Body of pancreas (tissue), 4 donors: ENCODE measurements at places on chromosomes 6 and 20. TPM values are rescaled to one million over a fixed set of nuclear protein-coding genes. Genes with fewer than 3 reads are reported as not detected.

The CALHM6 gene
- total RNA-seq: 1.3 TPM

The RBBP8NL gene
- 2.3 TPM for total RNA-seq

DNA sequence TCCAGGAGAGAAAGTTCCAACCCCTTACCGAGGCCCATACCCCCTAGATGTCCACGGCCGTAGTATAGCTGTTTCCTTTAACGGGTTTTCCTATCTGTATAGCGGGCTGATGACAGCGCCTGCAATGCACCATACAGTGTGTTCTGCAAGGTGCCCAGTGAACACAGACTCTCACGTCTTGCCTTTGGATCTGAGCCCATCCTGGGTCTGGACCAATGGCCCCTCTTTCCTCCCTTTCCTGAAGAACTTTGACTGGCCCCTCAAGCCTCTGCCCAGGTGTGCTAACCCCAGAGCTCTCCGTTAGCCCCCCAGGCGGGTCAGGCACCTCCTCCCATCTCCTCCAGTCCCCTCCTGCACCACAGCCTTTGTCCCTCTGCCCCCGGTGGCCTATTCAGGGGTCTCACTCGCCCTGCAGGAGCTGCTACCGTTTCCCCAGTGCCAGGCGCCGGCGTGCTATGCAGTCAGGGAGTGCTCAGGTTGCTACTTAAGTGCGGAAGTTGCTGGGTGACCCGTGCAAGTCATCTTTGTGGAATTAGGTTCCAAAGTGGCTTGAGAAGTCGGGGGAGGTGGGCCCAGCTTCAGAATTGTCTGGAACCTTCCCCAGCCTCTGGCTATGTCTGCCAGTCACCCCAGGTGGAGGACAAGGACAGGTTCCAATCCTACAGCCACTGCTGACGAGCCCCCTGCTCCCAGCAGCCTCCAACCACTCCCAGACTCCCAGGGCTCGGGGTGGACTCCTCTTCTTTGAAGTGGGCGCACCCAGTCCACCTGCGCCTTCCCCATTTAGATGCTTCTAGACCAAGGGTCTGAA, 35.0 kb upstream of the ZBP1 start:
- peaks cover 4% of the 10 kb centered on the region for H3K4me1 ChIP-seq
- no peak overlapping the region for H3K27ac ChIP-seq
- peak; percentile 11 for DNase-seq
- no peaks in the 10 kb centered on the region for H3K27me3 ChIP-seq
- H3K4me3 ChIP-seq: no peak overlapping the region
- H3K36me3 ChIP-seq: peaks cover 7% of the 10 kb centered on the region

DNA sequence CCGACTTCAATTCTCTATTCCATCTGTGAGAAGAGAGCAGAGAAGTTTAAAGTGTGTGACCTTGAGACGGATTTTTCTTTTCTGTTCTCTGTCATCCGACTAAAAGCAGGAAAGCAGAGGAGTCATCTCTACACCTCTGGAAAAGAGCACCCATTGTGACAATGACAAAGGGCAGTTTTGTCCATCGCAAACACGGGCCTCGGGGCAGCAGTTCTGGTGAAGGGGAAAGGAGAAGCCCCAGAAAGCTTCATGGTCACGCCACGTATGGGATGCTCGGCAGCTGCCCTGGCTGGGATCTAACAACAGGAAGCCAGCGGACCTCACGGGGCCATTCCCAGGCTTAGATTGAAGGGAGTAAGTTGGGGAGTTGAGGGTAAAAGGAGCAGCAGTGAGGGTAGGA, 52.0 kb upstream of the HBS1L start:
- no peaks in the 10 kb centered on the region for H3K27me3 ChIP-seq
- DNase-seq: no peak
- H3K4me3 ChIP-seq: no peak overlapping the region
- H3K27ac ChIP-seq: no peak overlapping the region
- H3K36me3 ChIP-seq: no peaks in the 10 kb centered on the region
- no peaks in the 10 kb centered on the region for H3K4me1 ChIP-seq

GRCh38 chr6:133262804-133263203, 21.6 kb downstream of the EYA4 start:
- H3K4me1 ChIP-seq: no peaks in the 10 kb centered on the region
- no peak overlapping the region for H3K4me3 ChIP-seq
- DNase-seq: no peak
